ENCODE measurements at places on chromosomes 12 and 14.

DNA sequence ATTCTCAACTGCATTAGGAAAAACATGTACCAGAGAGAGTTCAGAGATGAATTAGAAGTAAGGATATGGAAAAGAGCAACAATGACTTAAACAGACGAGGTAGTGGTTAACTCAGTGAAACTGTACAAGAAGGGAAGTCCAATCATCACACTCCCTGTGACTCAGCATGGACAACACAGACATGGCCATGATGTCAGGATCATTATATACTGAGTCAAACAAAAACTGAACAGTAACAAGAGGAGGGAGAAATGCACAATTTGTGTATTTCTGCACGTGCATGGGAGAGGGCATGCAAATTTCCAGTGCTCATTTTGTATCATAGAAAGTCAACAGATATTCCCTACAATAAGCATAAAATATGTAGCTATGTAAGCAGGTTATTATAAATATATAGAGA, 1037.8 kb downstream of the BCL11B start:
- no peak for DNase-seq

DNA sequence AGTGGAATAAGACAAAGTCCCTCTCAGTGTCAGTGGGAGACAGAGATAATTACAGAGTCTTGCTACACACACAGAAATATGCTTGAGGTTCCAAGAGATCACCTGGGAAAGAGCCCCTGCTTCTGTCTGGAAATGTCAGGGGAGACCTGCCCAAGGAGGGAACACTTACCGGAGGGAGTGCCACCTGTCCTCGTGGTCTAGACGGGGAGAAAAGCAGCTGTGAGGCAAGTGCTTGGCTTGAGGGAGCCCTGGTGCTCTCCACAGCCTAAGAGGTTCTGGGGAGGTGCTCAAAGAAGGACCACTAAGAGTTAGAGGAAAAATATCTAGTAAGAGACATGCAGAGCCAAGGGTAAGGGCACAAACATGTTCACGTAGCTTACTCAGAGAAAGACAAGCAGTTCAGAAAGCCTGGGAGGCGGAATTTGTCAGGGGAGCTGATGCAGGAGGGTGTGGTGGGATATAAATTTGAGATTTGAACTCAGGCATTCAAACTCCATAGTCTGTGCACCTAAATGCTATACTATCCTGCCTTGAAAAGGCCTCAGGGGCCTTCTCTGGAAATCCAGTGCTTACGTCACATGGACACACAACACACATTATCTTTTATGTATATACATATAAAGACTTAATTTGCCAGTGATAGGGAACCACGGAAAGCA, 38.2 kb upstream of the GNPNAT1 start:
- no peak for DNase-seq

GRCh38 chr14:99125616-99126431, 146.2 kb downstream of the BCL11B start:
- no peak for DNase-seq

GRCh38 chr12:62655666-62656151, 189.1 kb downstream of the MON2 start:
- no peak for DNase-seq

GRCh38 chr14:100332797-100333196, 9.7 kb downstream of the SLC25A47 start:
- no peak for DNase-seq

DNA sequence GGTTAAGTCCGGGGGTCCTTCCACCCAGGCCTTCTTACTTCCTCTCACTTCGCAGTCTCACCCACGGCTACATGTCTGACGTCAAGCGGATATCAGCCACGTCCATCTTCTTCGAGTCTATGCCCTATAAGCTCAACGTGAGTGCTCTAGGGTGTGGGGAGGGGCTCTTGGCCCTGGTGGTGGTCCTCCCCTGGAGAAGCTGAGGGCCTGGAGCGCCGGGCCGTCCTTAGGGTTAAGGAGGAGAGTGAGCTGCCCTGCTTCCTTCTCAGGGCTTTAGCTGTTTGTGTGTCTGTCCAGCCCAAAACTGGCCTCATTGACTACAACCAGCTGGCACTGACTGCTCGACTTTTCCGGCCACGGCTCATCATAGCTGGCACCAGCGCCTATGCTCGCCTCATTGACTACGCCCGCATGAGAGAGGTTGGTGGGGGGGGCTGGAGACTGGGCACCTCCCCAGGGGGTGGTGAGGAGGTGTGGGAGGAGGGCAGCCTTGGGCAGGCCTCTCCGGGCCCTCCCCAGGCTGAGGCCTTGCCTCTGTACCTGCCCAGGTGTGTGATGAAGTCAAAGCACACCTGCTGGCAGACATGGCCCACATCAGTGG, 2.7 kb downstream of the SHMT2 start:
- no peak for DNase-seq

DNA sequence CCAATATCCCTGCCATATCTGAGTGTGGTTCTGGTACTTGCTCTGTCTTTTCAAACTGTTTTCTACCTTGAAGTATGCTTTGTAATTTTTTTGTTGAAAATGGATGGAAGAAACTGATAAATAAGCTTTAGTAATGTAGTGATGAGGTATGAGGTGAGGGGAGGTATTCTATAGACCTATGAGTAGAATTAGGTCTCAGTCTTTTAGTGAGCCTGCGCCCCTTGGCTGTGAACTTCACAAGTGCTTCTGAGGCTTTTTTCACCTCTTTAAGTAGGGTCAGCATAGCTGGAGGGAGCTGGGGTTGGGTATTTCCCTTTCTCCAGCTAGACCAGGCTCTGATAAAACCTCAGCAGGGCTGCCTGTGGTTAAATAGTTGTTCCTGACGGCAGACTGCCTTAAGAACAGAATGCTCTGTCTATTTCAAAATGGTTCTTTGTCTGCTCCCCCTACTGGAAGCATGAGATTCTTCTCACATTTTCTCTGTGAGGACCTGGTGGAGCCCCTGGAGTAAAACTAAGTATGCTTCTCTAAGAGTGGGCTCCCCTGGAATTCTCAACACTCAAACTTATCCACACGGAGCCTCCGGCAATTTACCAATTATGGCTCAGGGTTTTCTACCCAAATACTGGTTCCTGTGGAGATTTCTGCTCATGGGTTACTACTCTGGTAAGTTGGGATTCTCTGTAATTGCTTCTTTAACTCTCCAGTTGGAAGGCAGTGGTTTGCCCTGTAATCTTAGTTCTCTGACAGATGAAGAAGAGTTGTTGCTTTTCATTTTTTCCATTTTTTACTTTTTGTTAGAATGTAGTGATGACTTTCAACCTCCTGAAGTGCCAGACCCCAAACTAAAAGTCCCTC, 13.1 kb downstream of the KRT5 start:
- peak; percentile 60 for DNase-seq

DNA sequence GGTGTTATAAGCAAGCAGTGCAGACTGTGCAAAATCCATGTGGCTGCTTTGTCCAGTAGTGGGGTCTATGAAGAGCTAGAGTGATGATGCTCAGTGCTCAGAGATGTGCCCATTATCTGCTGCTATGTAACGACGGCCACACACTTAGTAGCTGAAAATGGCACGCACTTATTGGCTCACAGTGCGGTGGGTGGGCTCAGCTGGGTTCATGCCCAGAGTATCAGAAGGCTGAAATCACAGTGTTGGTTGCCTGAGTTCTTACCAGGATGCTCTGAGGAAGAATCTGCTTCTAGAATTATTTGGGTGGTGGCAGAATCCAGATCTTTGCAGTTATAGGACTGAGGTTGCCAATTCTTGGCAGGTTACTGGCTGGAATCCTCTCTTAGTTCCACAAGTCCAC, 124.7 kb downstream of the SLC15A4 start:
- DNase-seq: no peak

- peak; percentile 37 for DNase-seq
Measured at GRCh38 chr12:93889516-93890212, 212.5 kb downstream of the CRADD start.

GRCh38 chr12:79954037-79954610, 19.2 kb upstream of the PPP1R12A start:
- no peak for DNase-seq

- DNase-seq: no peak
Measured at GRCh38 chr12:11812241-11812585, 162.7 kb downstream of the ETV6 start.

DNA sequence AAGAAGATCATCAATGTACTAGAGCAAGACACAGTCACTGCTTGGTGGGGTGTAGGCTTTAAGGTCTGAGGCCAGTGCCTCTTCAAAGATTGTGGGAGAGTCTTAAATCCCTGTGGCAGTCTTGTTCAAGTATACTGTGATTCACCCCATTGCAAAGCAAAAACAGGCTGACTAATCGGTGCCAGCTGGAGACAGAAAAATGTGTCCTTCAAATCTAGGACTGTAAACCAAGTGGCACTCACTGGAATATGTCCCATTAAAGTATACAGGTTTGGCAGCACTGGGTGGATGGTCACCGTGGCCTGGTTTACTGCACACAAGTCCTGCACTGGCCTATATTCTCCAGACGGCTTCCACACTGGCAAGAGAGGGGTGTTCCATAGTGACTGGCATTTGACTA, 1315.3 kb downstream of the TMEM121 start:
- DNase-seq: no peak

GRCh38 chr14:59829469-59830337, 40.9 kb downstream of the RTN1 start:
- DNase-seq: peak; percentile 37

DNA sequence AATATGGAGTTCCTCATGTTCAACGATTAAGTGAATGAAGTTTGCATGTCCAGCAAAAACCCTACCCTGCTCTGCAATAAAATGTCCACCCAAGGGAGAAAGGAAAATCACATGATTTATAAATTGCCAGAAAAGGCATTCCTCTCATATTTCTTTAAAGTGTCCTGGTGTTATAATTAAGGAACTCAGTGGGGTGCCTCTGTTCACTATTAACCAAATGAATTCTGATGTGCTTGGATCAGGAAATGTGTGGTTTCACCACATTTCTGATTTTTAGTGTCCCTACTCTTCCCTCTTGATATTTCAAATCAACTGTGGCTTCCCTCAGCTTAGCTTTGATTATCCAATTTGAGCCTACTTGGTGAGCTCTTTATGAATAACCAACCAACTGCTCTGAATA, 208.1 kb downstream of the PHLDA1 start:
- no peak for DNase-seq

- DNase-seq: no peak
Measured at GRCh38 chr12:30952015-30952414, 25.5 kb downstream of the TSPAN11 start.

GRCh38 chr12:116202433-116202832, 75.1 kb downstream of the MED13L start:
- DNase-seq: no peak

- DNase-seq: no peak
Measured at GRCh38 chr14:64879635-64880220, at the start of gene SPTB. SPTB (minus strand) TSS chr14:64879907; CDS start chr14:64823094, 56,813 bp downstream.

DNA sequence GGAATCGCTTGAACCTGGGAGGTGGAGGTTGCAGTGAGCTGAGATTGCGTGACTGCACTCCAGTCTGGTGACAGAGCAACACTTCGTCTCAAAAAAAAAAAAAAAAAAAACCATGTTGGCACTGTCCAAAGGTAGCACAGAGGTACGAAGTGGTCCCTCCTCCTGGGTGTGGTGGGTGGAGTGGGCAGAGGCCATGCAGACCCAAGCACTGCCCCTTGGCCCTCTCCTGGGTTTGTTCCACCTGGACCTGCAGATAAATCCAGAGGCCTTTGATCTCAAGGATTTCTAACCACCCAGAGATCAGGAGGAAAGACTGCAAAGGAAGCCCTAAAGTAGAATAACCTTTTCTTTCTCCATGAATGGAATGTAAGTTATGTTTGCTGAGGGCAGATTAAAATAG, 8.7 kb upstream of the GALNT6 start:
- no peak for DNase-seq

DNA sequence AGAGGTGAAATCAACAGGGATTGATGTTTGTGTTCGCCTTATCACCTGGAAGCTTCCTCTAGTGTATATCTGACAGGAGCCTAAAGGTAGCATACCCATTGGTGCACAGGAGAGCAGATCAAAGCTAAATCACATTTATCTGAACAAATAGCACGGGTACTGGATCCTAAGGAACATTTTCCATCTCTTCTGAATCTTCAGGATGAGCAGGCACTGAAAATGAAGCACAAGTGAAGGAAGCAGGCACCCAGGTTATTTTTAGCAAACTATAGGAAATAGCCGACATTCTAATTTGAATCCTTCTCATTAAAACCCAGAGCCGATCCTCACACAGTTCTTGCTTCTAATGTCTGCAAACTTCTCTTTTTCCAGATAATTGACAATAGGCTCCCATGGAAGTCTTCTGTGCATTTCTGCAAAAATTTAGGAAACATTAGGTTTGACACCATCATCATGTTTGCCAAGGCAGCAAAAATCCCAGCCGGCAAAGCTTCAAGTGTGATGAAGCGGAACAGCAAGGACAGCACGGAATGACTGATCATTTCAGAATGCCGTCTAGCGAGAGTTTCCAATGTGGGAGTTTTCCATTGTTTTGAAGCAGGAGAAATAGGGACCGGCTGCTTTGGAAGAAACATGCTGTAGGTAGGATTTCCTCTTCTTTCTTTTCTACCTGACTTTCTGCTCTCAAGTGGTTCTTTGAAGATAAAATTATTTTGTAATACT, 24.3 kb upstream of the RGS6 start:
- no peak for DNase-seq

DNA sequence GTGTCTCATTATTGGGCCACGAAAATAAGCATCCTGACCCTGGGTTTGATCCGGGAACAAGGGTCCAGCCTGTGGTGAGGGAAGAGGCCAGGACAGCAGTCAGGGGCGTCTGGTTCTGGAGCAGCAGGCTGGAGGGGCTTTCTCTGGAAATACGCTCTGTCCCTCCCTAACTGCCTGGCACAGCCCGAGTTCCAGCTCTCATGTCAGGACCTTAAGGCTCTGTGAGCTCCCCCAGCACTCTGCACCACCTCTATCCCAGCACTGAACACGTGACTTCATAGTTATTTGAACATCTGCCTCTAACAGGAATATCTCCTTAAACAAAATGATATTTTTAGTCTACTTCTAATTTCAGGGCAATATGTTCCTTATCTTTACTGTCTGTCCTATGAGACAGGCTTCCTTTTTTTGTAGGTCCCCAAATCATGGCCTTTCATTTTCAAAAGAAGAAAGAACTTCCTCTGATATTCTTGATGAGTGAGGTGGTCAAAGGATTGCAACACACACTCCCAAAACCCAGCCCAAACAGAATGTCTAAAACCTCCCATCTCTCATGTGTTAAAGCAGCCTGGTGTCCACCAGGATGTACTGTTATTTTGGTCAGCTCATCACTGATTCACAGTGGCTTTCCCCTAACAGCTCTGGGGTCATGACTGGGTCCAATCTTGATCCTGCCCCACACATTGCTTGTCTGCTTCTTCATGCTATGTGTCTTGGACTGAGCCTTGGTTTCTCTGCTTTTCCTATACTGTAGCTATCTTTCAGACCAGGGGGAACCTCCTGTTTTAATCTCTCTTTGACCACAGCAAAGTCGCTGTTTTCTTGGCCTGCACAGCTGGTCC, 9.7 kb downstream of the AQP6 start:
- DNase-seq: no peak

DNA sequence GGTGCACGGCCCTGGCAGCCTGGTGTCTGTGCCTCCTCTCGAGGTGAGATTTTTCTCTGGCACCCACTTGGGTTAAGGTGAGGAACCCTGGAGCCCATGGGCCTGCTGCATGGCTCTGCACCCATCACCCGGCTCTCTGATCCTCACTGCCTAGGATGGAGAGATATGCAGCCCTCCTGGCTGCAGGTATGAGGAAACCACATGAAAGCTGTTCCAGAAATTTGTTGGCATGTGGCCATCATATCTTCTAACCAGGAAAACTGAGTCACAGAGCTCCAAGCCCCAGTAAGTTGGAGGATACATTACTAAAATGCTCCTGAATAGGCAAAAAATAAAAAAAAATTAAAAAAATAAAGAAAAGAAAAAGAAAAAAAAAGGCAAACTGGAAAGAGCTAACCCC, 39.3 kb upstream of the DDX11 start:
- DNase-seq: no peak

- DNase-seq: no peak
Measured at GRCh38 chr14:33570694-33571310, 380.1 kb downstream of the EGLN3 start.

Measured in Kasumi-1 (cell line).